ENCODE measurements at places on chromosomes 16 and 17.
A peak's percentile ranks its signal among the peaks of the same experiment; 100 is the strongest.

DNA sequence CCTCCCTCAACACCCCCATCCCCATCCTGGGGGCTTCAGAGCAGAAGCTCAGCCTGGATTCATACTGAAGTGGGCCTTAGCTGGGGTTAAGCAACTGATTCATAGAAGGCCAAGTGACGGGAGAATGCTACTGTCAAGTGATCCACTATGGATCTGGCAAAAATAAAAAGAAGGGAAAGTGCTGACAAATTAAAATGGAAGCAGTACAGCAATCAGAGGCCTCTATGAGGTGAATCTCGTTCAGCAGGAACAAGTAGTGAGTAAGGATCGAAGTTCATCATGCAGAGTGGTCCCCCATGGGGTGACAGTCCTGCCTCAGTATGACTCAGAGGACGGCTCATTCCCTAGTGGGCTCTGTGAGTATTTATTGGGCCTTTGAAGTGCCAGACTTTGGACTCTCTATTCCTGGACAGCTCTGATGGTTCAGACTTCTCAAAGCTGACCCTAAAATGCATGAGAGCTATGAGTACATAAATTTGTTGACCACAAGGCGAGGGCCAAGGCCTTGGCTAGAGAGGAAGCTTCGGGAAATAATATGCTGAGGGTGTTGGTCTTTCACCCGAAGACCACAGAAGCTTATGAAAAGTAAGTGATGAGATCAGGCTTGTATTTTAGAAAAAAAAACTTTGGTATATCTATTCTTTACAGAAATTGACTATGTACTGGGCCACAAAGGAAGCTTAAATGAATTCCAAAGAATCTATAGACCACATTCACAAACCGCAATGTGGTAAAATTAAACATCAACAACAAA lies 5.3 kb upstream of the NSMCE1 start:
- no peak for DNase-seq

GRCh38 chr17:57606111-57606875 lies 138.8 kb downstream of the CCDC182 start:
- DNase-seq: no peak

GRCh38 chr17:37827905-37828650 lies 83.2 kb upstream of the HNF1B start:
- DNase-seq: no peak

GRCh38 chr16:56269811-56270684 lies 78.8 kb downstream of the GNAO1 start:
- no peak for DNase-seq

DNA sequence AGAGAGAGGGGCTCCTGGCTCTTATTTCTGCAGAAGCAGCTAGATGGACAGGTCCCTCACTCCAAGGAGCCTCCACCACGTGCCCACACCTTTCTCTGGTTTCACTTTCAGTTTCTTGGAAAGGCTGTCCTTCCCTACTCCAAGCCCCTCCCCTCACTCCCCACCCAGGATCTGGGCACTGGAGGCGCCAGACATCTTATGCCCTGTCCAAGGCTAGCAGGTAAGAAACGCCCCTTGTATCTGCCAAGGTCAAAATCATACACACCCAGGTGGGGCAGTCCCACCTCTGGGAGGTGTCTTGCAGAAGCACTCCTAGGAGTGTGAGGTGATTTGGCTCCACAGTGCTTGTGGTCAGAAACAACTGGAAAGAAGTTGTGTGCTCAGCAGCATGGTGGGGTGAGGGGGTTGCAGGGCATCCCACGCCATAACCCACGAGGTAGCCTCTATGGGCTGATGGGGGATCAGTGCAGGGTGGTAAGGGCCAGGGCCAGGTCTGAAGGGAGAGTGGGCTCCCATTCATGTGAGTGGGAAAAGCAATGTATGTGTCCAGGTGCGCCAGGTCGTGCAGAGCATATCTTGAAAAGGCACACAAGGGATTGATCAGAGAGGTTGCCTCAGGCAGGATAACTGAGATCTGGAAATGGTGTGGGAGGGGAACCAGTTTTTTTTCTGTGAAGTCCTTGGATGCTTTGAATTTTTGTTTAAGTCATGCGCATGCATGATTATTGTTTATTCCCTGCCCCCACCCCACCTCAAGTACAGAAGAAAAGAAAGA lies 31.8 kb upstream of the PRM1 start:
- DNase-seq: no peak

DNA sequence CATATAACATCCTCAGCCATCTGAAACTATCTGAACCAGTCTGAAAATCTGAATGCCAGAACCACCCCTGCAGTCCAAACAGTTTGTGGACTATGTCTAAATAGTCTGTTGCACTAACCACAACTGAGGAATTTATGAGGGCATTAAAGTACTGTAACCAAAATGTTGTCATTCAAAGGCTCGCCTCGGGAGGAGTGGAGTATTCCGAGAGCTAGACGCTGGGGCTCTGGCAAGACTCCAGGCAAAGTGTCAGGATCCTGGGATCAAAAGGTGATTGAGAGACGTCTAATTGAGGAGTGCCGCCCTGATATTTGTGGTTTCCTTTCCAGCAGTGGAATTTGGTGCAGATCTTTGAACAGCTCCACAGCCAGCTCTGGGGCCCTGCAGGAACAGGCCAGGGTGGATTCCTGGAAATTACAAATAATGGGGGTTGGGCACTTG lies 142.9 kb upstream of the MYOCD start:
- DNase-seq: no peak

DNA sequence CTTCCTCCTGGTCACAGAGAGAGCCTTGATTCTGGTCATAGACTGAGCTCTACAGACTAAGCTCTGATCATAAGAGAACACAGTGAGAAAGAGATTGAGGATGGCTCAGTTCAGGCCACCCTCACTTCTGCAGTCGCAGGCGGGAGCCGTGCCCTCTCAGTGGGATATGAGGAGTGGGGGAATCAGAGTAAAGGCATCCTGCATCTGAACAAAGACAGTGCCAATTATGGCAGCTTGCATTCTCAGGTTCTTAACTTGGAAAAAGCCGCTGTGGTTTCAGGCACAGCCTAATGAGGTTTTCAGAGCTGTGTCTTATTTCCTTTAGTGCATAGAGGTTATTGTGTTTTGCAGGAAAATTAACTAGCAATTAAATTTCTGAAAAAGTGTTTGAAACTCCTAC lies 134.4 kb upstream of the NLRP1 start:
- DNase-seq: no peak

DNA sequence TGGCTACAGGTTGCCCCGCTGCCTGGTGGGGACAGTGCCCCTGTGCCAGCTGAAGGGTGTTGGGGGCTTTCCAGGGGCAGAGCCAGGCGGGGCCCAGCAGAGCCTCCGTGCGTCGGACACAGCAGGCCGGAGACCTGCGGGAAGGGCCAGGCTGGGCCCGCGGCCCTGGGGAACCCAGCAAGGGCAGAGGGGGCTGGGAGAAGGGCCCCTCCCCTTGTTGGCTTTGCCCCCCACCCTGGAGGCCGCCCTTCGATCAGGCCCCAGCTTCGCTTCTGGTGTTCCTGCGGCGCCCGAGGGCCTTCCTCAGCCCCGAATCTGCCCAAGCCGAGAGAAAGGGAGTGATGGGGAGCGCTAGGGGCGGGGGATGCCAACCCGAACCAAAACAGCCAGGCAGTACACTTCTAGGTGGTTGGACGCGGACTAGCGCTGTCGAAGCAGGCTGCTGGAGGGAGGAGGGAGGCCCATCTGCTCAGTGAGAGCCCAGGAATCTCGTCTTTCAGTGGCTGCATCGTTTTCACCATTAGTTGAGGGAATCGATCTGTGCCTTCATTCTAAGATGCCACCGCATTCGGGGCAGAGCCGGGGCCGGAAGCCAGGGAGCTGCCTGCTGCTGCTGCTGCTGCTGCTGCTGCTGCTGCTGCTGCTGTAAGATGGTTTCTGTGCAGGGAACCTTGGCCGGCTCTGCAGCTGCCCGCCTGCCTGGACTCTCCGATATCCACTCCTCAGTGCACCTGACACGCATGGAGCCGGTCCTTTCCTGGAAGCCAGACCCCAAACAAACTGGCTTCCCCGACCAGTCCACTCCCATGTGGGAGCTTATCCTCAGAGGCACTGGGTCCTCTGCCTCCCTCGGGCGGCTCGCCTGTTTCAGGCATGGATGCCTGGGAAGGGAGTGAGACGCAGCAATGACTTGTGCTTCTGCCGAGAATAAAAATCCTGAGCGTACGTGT lies 1.7 kb downstream of the JPH3 start:
- DNase-seq: no peak

- no peak for DNase-seq
These were observed 5.5 kb downstream of the PCGF2 start for GRCh38 chr17:38742411-38743308.

- no peak for DNase-seq
These were observed 93.7 kb downstream of the TANGO6 start for GRCh38 chr16:68936736-68937631.

- no peak for DNase-seq
These were observed 11.9 kb upstream of the COL1A1 start for GRCh38 chr17:50213026-50214022.

DNA sequence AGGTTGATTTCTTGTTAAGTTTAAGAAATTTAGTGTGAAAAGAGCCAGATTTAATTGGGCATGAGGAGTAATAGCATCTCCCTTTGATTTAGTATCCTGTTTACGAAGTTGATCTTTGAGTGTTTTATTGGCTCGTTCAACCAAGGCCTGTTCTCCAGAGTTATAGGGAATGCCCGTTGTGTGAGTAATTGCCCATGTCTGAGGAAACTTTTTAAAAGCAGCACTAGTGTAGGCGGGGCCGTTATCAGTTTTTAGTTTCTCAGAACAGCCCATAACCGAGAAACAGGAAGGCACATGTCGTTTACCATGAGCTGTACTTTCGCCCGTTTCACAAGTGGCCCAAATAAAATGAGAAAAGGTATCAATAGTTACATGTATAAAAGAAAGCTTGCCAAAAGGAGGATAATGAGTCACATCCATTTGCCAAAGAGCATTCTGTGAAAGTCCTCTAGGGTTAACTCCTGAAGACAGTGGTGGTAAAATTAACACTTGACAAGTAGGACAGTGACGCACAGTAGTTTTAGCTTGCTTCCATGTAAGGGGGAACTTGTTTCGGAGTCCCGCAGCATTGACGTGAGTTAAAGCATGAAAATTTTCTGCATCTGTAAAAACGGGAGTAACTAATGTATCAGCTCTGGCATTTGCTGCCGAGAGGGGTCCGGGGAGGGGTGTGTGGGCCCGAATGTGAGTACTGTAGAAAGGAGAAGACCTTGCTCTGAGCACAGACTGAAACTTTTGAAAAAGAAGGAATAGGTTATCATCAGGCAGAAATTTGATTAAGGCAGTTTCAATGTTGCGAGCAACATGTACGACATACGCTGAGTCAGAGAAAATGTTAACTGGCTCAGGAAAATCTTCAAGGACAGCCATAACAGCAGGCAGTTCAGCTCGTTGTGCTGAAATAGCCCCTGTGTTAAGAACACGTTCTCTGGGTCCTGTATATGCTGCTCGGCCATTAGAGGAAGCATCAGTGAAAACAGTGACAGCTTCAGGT lies 18.5 kb upstream of the KCTD5 start:
- peak; percentile 52 for DNase-seq

DNA sequence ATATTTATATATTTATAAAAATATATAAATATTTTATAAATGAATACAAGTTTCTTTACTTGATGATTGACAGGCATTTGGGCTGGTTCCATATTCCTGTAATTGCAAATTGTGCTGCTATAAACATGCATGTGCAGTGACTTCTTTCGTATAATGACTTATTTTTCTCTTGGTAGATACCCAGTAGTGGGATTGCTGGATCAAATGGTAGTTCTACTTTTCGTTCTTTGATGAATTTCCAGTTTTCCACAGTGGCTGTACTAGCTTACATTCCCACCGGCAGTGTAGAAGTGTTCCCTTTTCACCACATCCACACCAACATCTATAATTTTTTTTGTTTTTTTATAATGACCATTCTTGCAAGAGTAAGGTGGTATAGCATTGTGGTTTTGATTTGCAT lies 7.8 kb downstream of the ACSM2B start:
- no peak for DNase-seq

DNA sequence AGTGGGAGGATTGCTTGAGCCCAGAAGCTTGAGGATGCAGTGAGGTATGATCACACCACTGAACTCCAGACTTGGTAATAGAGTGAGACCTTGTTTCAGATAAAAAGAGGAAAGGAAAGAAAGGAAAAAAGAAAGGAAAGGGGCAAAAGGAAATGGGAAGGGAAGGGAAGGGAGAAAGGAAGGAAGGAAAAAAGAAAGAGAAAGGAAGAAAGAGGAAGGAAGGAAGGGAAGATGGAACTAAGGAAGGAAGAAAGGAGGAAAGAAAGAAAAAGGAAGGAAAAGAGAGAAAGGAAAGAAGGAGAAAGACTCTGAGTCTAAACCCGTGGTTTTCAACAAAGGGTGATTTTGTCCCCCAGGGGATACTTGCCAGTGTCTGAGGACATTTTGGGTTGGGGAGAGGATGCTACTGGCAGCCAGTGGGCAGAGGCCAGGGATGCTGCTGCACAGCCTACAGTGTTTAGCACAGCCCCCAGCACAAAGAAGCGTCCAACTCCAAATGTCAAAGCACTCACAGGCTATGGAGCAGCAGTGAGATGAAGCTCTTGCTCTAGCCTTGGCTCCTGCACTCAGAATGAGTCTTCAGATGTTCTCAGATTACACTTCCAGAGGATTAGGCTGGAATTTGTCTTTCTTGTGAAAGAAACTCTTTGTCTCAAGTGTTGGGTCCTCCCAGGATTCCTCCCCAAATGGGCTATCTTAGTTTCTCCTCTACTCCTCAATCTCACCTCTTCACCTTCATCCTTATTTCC lies 64.2 kb downstream of the BMERB1 start:
- no peak for DNase-seq

DNA sequence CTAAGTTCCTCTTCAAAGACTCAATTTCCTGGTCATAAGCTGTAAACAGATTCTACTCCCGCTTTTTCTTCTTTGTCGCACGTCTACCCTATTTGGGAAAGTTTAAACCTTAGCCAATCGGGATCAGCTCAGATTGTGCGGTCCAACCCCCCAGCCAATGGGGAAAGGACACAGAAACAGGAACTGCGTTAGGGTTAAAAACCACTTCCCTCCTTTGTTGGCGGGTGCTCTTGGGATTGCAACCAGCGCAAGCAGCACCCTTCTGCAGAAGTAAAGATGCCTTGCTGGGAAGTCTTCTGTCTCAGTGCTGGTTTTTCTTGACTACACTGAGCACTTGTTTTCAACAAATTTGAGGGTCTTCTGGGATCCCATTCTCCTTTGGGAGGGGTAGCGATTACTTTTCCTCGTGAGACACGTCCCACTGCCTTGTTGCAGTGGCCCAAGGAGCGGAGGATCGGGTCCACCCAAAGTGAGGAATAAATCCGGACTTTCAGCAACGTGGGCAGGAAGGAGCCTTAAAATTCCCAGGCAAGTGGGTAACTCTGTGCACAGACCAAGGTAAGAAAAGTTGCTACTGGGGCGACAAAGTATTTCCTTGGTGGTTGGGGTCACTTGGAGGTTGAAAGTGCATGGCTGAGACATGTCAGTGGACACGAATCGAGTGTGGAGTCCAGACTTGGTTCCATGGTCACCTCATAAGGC lies 1.0 kb upstream of the YPEL3 start:
- no peak for DNase-seq
